ENCODE measurements at places on chromosomes 13 and 19.

DNA sequence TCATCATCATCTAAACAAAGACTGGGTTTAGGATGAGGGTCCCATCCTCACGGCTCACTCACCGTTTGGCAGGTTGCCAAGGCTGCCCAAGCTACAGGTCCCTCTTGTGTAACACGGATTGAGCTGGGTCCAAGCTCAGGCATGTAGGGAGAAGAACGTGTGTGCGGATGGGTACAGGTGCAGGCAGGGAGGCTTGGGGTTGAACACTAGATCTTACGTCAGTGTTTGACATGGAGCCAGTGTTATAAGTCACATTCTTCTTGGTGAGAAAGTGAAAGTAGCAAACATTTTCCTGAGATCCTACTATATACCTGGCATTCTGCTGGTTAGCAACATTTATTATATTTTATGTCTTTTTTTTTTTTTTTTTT is 136.8 kb upstream of the RNF113B start:
- DNase-seq, result no peak

DNA sequence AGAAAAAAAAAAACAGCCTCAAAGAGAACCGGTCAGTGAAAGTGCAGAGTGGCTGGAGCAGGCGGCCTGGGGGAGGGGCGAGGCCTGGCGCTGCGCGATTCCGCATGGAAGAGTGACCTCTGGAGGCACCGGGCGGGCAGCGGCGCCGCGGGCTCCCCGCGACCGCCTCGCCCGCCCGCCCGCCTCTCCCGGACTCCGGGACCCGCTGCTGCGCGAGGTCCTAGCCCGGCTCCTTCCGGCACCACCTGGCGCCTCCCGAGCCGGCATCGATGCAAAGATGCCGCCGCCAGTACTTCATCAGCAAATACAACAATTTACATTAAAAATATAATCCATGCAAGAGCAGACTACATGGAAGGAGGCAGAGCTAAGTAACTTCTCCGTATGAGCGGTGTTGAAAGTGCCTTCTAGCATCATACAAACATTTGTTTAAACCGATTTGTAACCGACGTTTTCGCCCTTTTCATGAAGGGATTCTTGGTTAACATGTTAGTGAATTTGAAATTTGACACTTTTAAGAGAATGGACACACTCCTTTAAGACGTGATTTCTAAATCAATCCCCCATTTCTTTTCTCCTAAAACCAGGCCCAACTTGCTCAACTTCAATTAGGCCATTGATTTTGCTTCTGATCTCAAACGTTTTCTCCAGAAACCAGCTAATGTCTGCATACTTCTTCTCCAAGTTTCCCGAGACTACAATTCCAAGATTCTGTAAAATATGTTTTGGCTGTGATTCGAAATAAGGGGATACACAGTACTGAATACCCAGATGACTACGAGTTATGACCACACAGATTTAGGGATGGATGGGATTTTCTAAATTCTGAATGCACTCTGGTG is 2.1 kb downstream of the EFNB2 start:
- no peak for DNase-seq

DNA sequence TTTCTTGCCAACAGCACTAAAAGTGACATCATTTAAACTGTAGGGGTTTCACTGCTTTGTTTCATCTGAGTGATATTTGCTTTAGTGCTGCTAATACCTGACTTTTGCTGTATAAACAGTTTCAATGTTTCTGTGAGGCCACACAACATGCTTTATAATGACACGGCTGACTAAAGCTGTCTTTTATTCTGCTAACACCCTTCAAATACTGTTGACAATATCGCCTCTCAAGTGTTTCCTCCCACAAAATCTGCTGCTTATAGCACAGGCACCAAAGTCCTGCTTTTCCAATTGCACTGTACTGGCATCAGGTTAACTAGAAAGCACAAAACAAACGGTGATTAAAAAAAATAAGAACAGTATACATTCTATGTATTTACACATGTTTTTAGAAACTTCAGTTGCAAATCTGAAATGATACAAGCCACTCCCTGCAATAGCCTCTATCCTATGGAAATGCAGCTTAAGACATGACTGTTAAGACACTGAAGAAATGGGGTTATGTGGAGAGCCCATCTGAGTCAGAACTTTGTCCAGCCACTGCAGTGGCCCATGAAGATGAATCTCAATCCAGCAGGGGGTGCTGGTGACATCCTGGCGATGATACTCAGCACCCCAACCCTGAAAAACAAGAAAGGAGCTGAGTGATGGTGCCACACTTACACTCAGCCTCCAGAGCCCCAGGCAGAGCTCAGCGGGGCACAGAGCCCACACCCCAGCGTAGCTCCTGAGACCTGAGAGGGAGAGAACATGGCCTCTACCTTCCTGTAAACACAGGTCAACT is 29.4 kb downstream of the RFXAP start:
- DNase-seq, result no peak

DNA sequence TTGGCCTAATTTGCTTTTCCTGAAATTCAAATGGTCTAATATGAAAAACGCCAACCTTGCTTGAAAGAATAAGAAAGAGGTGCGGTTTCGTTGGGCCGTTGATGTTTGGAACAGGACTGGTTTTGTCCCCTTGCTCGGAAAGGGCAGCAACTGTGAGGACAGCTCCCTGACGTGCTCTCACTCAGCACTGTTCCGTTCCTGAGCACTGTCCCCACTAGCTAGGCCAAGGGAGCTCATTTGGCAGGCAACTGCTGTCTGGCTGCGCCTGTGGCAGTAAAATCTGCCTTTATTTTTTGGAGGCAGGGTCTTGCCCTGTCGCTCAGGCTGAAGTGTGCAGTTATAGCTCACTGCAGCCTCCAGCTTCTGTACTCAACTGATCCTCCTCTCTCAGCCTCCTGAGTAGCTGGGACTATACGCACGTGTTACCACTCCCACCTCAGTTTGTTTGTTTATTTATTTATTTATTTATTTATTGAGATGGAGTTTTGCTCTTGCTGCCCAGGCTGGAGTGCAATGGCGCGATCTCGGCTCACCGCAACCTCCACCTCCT is 4.5 kb downstream of the LDLR start:
- DNase-seq, result no peak

DNA sequence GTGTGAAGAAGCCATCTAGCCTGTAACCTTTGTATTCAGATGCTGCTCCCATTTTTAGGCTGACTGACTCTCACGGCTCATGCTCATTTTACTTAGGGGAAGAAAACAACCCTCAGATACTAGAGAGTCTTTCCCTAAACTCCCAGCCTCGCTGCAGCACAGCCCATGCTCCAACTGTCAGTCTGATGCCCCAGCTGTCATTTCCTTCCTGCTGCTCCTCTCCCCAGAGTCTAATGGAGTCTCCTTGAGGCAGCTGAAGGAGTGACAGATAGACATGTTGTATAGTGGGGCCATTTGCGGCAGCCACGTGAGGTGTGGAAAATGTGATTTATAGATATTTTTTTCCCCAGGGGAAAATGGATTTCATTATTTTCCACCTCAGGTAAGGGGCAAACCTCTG is 59.2 kb upstream of the OLFM4 start:
- no peak for DNase-seq

- DNase-seq, result no peak
Observed at GRCh38 chr13:104983601-104984000, 1551.9 kb downstream of the EFNB2 start.

GRCh38 chr13:36418022-36418805 is 14.1 kb upstream of the CCNA1 start:
- DNase-seq, result no peak

GRCh38 chr19:44753932-44754749 is 5.6 kb downstream of the BCL3 start:
- DNase-seq, result peak; percentile 94

GRCh38 chr19:33468361-33469170 is 53.0 kb downstream of the PEPD start:
- no peak for DNase-seq

DNA sequence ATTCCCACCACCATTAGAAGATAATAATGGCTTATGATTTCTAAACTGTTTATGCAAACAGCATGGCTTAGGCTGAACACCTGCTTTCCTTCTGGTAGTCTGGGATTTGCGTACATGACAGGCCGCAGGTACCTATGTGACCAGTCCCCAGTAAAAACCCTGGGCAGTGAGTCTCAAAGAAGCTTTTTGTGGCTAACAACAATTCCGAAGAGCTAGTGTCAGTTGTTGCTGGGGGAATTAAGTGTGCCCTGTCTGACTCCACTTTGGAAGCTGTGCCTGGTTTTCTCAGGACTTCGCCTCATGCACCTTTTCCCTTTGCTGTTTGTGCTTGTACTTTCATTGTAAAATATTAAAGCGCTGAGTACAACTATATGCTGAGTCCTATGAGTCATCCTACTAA is 250.2 kb upstream of the MIR17HG start:
- DNase-seq, result no peak

DNA sequence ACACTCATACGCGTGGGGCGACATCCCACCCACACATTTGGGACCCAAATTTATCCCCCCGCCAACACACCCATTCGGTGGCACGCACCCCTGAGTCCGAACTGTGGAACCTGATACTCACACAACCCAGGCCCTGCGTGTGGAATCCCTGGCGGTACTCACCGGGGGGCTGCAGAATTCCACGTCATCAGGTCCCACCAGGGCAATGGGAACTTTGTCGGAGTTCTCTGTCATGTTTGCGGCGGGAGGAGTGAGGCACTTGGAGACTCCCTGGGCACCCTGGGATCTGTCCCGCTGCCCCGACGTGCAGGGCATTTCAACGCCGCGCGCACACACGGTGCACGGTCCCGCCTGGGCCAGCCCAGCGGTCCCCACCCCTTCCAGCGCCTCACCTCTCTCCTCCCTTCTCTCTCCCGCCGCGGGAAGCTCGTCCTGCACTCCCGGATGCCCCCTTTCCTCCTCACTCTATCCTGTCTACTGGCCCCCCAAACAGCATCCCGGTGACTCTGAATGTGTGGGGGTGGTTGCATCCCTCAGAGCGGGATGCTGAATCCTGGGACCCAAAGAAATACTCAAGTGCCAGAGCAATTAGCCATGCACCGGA is at the start of gene CNMD:
TSS of gene CNMD (minus strand) at position 353 of the 604 bp plus-strand sequence. CDS start at position 234, 119 bp downstream.
- no peak for DNase-seq

- DNase-seq, result no peak
Observed at GRCh38 chr19:6602729-6603114, 11.8 kb upstream of the CD70 start.

DNA sequence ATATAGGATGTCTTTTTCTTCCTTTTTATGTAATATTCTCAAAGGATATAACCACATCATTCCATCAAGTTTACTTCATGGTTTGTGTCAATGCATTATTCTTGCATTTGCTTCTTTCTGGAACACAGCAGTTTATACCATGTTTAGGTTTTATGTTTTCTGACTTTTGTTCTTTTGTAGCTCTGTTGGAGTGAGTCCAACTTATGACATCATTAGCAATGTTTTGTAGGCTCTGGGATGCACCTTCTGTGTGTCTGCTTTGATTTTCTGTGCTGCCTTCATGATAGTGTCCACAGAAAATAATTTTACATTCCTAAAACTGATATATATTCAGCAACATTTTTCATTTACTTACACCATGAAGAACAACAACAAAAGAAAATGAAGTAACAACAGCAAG is 68.9 kb downstream of the SHISA2 start:
- no peak for DNase-seq

- no peak for DNase-seq
Observed at GRCh38 chr13:105441051-105441750, 1094.3 kb downstream of the EFNB2 start.

- no peak for DNase-seq
Observed at GRCh38 chr19:4557971-4558941, 1.2 kb downstream of the SEMA6B start.

GRCh38 chr19:49339301-49340068 is 4.3 kb downstream of the CD37 start:
- DNase-seq, result no peak

- DNase-seq, result no peak
Observed at GRCh38 chr13:71721104-71721503, 145.9 kb downstream of the DACH1 start.

DNA sequence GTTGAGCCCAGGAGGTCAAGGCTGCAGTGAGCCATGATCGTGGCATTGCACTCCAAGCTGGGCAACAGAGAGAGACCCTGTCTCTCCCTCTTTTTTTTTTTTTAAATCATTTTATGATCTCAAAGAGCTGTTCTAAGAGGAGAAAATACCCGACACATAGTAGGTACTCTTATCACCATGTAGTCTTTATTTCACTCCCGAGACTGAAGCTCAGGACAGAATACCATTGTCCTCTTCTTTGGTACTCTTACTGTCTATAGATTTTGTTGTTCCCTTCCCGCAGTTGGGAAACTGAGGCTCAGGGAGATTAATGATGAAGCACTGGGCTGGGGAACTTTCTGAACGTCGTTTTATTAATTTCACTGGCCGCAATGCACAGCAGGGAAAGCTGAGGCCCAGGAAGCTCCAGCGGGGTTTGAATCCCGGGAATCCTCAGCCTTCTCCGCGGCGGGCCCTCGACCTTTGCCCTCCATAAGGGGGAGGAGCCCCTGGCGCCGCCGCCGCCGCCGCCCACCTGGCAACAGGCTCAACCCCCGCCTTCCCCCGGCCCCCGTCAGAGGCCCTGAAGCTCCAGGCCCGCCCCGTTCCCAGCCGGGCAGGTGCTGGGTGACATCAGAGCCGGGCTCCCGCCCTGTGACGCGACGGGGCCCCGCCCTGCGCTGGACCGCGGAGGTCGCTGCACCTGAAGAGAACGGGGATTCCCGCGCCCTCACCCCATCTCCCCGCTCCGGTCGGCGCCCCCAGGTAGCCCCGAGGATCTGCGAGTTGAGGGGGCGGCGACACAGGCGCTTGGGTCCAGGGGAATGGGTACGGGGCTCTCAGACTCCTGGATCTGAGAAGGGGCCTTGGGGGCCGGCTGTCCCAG is 1.6 kb downstream of the MYH14 start:
- DNase-seq, result no peak

DNA sequence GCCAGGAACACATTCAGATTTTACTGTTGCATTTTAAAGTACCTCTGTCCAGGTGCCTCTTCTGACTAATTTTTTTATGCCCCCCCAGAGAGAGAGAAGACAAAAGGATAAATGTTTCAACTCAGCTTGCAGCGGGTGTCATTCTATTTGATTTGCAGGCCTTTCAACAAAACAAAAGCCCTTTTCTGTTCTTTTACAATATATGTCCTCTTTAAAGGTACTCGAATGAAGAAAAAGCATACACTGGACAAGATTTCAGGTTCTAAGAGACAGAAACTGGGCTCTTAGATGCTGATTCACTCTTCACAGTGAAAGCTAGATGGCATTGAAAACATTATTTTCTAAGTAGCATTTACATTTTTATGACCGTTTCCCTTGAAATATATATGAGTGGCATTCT is 2.9 kb upstream of the FRY start:
- no peak for DNase-seq

- DNase-seq, result peak; percentile 74
Observed at GRCh38 chr19:16338470-16339360, 14.1 kb downstream of the KLF2 start.

DNA sequence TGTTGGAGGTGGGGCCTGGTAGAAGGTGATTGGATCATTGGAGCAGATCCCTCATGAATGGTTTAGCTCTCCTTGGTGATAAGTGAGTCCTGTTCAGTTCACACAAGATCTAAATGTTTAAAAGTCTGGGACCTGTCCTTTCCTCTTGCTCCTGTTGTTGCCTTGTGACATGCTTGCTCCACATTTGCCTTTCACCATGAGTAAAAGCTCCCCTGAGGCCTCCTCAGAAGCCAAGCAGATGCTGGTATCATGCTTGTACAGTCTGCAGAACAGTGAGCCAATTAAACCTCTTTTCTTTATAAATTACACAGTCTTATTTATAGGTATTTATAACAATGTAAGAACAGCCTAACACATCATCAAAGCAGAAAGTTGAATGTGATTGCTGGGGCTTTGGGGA is 24.2 kb upstream of the RFC3 start:
- no peak for DNase-seq

- DNase-seq, result peak; percentile 43
Observed at GRCh38 chr19:50147462-50148423, 15.3 kb downstream of the IZUMO2 start.
